Stimulated activated CD4-positive, alpha-beta T cell treated with anti-CD3 and anti-CD28 coated beads, Interleukin-4, amount 100 ng/mL, for 24 hours (primary cell): ENCODE measurements at places on chromosomes 16 and 17.

DNA sequence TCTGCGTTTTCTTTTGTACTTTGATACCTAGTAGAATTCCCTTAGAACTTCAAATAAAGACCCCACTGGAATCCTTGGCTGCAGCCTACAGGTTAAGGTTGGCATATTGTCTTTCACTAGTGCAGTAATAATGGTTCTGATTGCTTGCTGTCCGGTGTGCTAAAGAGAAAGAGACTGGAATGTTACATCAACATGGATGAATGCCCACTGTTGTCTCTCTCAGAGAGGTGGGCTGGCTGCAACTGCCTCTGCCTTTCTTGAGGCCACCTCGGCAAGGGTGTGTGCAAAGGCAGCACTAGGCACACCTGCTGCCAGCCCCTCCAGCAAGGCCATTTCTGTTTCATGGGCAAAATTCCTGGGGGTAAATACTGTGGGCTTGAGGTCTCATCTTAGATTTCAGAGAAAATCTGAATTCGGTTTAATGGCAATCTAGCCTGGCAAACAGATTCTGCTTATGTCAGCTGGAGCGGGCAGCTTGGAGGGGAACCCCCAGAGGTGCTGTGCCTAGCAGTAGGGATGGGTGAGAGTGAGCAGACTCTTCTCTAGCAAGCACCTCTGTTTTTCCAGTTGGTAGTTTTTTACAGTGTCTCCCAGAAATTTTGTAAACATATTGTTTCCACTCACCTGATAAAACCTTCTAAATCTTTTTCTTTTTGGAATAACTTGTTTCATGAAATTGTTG lies 54.0 kb downstream of the MRTFB start:
- DNase-seq: no peak

DNA sequence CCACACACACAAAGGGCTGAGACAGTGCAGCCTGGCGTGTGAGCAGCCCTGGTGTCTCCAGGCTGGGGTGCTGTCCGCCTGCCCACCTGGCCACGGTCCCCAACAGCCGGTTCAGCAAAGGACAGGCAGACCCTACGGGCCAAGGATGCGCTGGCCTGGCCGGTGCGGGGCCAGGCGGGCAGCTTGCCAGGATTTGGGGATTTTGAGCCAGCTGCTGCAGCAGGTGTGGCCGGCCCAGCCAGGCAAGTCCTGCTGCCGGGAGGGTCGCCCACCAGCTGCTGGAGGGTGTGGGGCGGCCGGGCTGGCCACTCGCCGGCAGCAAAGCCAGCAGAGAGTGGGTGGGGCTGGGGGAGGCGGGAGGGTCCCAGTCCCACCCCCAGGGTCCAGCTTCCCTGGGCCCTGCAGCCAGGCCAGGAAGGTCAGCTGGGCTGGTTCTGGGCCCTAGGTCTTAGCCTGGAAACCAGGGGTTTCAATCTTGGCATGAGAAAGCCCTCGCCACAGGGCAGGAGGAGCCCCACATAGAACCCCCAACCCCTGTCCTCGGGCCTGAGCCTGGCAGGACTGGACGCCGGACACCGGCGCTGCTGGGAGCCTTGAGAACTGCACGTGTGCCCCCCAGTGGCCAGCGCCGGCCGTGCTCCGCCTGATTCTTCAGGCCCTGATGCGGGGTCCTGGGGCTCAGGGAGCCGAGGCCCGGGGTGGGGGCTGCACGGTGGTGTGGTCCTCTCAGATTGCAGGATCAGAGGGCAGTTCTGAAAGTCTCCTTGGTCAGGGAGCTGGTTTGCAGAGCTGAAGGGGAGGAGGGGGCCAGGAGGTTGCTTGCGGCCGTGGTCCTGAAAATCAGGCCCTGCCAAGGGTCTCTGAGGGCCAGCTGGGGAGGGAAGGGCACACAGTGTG lies 17.6 kb upstream of the SSTR5 start:
- DNase-seq: peak; percentile 41

GRCh38 chr17:10557422-10557821 lies 8.0 kb upstream of the MYH2 start:
- DNase-seq: no peak

- DNase-seq: no peak
These were observed 38.9 kb upstream of the C1QL1 start for GRCh38 chr17:45006927-45007461.

- no peak for DNase-seq
These were observed 6.3 kb upstream of the ITGA3 start for GRCh38 chr17:50049636-50050035.

- no peak for DNase-seq
These were observed 79.8 kb downstream of the ZNF423 start for GRCh38 chr16:49776085-49776595.

DNA sequence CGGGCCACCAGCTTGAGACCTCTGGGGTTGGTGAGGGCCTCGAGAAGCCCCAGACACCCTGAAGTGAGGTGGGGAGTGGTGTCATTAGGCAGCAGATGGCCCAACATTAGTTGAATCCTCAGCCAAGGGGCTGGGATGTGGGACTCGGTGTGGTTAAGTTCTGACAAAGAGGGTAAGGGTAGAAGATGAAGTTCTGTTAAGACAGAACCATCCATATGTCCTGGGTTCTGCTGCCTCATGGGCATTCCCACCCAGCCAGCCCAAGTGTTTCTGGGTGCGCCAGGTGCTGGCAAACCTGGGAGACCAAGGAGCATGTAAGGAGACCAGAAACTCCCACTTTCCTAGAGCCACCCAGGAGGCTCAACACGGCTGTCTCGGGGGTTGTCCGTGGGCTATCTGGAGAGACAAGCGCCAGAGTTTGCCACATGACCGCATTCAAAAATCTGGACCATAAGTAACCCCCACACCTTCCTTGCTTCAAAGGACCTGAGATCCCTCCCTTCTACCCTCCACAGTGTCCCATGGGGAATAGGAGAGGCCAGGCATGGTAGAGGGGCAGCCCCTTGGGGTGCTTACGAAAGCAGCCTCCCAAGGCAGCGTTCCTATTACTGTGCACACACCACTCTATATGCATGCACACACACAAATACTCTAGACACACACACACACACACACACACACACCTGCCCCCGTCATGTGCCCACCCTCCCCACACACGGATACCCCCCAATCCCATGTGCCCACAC lies 128.7 kb downstream of the C16orf78 start:
- no peak for DNase-seq

DNA sequence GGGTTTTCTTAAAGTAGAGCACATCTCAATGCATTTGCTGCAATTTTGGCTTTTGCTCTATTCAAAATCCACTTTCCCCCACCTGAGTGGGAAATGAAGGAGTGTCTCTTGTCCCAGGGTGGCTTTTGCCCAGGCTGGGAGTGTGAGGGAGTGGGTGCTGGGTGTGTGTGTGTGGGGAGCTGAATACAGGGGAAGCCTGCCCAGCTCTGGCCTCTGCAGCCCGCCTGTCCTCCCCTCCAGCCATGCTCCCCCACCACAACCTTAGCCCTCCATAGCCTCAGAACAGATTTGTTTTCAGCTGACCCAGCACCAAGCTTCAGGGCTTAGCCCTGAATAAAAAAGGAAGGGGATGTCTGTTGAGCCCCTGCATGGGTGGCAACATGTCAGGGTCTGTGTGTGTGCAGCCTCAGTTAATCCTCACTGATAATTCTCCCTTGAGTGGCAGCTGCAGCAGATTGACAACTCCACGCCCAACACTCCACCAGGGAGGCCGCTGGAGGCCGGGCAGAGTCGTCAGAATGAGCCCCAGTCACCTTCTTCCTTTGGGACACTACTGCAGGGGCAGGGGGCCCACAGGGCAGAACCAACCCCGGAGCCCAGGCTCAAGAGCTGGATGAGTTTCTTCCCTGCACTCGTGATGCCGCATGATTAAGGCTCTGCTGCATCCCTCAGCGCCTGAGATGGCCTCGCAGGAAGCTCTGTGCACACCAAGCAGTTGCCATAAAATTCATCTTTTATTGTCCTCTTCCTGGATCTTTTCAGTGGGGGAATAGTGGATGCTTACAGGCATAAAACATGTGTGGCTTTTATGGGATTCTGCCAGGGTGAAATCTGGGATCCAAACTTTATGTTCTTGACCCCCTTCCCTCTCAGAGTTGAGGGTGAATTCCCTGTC lies 55.0 kb downstream of the SPACA3 start:
- DNase-seq: no peak

GRCh38 chr16:1818873-1819525 lies 7.6 kb downstream of the HAGH start:
- no peak for DNase-seq

- DNase-seq: no peak
These were observed 294.9 kb upstream of the FOXF1 start for GRCh38 chr16:86215233-86215978.

- DNase-seq: no peak
These were observed 183.1 kb downstream of the CYLD start for GRCh38 chr16:50924759-50925545.

DNA sequence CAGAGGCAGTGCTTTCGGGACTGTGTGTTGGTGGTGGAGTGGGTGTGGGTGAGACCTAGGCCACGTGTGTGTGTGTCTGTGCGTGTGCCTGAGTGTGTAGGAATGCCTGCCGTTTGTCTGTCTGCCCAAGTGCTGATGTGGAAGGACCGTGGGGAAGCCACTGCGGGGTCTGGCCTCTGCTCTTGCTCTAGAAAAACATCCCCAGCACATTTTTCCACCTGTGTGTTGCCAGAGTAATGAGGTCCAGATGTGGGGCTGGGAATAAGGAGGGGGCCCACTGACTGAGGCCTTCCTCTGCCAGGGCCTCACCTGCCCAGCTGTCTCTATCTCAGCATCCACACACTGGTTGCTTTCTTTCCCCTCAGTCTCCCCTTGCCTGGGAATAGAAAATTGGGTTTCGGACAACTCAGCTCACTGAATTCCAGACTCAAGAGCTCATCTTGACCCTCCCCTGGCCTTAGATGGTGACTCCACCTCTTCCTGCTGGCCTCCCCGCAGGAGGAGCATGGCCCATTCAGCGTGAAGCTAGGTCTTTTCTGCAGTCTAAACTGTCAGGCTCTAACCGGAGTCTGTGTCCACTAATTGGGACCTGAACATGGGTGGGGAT lies 7.6 kb downstream of the SGCA start:
- DNase-seq: no peak

DNA sequence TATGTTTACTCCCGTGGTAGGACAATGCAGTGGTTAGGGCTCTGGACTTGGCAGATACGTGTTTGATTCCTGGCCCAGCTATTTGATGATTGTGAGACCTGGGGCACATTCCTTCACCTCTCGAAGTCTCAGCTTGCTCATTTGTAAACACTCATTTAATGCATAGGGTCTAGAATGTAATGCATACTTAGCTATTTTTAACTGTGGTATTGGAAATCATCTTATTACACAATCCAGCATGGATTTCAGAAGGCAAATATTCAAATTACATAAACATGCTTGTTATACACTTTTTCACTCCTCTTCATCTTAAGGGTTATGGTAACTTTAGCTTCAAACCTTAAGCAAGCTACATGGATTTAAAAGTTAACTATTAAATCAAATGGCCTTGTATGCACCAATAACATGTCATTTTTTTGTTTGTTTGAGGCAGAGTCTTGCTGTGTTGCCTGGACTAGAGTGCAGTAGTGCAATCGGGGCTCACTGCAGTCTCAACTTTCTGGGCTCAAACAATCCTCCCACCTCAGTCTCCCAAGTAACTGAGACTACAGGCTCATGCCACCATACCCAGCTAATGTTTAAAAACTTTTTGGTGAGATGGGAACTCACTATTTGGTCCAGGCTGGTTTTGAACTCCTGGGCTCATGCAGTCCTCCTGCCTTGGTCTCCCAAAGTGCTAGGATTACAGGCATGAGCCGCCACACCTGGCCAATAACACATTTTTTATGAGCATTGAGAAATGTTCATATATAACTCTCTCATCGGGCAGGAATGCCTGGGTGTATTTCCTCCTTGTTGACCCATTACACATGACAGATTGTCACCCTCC lies 52.5 kb downstream of the VAT1L start:
- no peak for DNase-seq

DNA sequence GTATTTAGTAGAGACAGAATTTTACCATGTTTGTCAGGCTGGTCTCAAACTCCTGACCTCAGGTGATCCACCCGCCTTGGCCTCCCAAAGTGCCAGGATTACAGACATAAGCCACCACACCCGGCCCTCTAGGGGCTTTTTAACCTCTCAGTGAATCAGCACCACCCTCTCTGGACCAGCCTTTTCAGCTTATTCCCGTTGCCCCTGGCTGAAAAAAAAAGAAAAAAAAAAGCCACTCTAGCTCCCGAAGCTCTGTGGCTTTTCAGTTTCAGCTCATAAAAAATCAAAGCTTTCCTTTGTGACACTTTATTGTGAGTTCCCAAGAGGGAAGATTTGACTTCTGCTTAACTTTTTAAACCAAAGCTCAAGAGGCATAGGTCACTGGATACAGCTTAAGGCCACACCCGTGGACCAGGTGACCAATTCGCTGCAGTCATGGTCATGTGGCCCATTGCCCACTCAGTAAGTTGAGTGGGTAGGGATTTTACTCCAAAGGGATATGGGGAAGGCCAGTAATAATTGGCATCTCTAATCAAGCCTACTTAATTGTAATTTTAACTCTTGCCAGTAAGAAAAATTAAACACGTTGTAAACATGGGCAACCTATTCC lies 46.6 kb upstream of the MED13 start:
- DNase-seq: no peak

DNA sequence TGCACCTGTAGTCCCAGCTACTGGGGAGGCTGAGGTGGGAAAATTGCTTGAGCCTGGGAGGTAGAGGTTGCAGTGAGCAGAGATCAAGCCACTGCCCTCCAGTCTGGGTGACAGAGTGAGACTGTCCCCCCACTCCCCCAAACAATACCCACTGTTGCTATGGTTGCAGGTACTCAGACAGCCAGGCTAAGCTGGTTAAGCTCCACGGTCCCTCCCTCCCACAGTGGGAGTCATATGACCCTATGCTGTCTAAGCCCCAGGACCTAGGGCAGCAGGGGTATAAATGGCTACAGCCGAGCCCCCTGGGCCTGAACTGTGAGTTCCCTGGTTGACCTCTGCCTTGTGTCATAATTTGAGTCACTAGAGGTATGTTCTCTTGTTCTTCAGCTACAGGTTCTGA lies 15.9 kb upstream of the RPRML start:
- DNase-seq: no peak
